ENCODE measurements at places on chromosomes 4 and X.

- DNase-seq: no peak
Measured at GRCh38 chr4:110250023-110250387, 51.6 kb upstream of the ELOVL6 start.

DNA sequence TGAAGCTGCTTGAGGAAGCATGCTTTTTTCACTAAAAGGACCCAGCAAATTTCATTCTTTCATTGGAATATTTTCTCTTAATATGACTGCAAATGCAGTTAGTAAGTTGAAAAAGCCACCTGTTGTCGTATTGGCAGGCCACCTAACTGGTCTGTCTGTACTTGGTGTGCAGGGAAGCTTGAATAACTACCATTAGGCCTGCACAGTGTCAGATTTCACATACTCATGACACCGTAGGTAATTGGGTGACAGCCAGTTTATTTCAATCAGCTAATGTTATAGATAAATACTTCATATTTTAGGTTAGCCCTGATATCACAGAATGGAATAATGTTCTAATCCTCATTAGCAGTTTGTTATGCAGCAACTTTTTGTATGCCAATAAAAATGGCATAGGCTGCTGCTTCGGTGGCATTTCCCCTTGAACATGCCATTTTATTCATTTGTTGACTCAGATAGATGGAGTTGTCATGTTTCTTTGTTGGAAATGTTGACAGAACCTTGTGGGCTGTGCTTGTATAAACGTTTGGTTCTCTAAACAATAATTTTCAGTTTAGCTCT lies 173.7 kb downstream of the RPA4 start:
- no peak for DNase-seq

DNA sequence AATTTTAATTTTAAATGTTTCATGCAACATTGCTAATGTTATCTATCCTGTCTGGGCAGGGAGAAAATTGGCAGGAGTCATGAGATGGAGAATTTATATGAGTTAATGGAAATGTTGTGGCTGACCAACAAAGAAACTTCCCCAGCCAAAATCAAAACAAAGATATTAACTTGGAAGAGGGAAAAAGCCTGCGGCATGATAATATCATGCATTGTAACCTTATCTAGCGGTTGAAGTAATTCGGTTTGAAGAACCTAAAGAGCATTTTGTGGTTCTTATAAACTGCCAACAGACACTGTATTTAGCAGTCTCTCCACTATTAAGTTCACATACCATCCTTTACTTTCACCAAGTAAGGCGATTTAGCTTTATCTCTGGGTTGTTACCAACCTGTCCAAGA lies 42.3 kb downstream of the DKK2 start:
- no peak for DNase-seq

DNA sequence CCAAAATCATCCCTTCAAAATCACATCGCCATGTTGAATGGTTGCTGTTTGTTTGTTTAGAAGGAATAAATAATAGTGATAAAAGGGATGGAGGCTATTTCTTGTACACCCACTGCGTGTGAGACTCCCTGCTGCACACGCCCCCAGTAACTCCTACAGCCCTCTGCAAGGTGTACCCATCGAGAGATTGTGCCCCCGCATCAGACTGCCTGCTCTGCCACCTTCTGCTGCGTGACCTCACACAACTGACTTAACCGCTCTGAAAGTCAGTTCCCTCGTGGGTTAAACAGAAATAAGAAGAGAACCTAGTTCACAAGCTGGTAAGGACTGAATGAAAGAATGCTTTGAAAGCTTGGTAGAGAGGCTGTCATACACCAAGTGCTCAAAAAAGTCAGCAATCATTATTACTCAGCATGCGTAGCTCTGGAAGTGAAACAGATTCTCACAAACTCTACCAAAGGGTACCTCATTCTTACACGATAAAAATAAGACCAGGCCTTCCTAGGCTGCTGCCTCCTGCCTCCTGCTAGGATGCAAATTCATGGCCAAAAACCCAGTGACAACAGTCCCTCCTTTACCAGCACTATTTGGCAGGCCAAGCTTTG lies 147.1 kb downstream of the CPEB2 start:
- DNase-seq: no peak

DNA sequence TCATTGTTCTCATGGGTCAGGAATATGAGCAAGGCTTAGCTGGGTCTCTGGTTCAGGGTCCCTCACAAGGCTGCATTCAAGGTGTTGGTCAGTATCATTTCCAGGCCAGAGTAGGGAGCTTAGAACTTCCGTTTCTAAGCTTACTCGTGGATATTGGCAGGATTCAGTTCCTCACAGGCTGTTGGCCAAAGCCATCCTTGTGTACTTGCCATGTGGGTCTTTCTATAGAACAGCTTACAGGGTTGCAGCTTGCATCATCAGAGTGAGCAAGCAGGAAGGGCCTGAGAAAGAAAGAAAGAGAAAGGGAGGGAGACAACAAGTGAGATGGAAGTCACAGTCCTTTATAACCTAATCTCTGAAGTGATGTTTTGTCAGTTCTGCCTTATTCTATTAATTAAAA lies 5.1 kb upstream of the LIMCH1 start:
- DNase-seq: no peak

DNA sequence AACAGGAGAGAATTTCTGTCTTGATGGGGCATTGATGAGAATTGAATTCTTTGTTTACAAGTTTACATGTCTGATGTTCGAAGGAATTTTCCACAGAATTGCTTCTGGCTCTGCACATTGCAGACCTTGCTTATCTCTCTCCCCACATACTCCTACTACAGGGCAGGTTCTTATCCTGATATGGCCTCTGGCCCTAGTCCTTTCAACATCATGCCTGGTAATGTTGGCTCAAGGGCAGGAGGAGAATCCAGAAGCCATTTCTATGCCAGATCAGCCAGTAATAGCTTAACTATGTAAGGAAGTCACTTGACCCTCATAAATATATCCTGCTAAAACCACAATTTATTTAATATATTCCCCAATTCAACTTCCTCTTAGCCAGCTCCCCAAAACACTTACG lies 24.3 kb upstream of the TSPAN5 start:
- DNase-seq: no peak

DNA sequence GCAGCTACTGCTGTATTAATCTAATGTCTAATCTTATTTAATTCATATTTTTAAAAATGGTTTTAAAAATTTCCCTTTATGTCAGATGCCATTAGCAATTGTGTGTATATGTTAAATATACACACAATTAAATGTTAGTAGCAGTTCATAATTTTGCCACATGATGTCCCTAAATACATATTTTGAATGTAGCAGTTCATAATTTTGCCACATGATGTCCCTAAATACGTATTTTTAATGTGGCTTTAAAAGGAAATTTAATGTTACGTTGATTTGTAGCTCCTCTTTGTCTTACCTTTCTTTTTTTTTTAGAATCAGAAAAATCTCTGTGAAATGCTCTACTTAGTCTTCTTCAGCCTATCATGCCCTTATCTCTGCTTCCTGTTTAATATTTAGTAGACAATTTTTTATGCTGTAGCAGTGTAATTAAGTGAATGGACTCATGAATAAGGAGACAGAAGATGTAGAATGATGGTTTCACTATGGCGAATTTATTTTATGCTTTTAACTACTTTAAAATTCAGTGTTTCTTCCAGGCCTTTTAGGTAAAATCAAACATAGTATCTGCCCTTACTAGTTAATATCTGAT lies 26.1 kb downstream of the RBM46 start:
- peak; percentile 16 for DNase-seq

- DNase-seq: no peak
Measured at GRCh38 chrX:133482056-133482952, 67.0 kb upstream of the GPC4 start.

DNA sequence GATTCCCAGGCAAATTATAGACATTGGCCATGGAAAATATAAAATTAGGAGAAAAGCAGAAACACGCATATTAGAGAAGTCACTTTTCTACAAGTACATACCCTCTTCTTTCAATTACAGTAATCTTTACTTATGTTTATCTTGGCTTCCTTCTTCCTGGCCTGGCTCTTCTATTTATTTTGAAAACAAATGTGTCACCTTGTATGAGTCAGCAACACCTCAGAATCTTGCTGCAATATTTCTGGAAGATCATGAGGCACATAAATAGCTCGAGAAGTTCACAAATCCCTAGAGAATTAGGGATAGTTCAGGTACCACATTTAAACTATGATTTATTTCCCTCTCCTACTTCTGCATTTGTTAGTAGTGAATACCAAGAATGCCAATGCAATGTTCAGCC lies 124.6 kb downstream of the ANOS1 start:
- peak; percentile 13 for DNase-seq

DNA sequence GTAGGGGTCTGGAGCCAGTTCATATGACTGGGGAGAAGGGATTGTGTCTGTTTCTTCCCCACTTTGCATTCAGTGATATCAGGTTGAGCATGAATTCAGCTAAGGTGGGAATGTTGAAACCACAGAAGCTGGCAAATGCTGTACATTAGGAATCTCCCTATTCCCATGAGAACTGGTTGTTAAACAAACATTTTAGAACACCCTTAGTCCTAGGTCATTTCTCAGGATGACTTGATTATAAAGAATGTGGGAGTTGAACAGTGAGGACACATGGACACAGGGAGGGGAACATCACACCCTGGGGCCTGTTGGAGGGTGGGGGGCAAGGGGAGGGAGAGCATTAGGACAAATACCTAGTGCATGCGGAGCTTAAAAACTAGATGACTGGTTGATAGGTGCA lies 62.6 kb upstream of the LIMCH1 start:
- DNase-seq: peak; percentile 60

GRCh38 chrX:135596495-135596894 lies 76.0 kb downstream of the INTS6L start:
- DNase-seq: peak; percentile 0

GRCh38 chr4:130077275-130077674 lies 981.3 kb downstream of the C4orf33 start:
- DNase-seq: peak; percentile 29

- DNase-seq: no peak
Measured at GRCh38 chrX:93322110-93322509, 351.3 kb downstream of the NAP1L3 start.

- DNase-seq: no peak
Measured at GRCh38 chr4:90240333-90240732, 113.1 kb downstream of the CCSER1 start.

DNA sequence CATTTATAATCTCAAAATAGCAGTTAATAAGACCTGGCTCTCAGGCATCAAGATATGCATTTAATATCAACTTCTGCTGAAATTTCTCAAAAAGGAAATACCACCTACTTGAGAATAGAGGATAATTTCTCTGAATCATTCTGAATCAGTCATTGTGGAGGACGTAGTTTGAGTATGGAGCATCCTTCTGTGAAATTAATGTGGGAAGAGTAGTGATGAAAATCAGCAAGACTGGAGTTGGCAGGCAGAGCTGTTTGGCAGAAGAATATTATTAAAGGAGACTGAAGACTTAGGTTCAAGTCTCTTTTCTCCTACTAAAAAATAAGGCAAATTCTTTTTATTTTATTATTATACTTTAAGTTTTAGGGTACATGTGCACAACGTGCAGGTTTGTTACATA lies 325.6 kb upstream of the ATOH1 start:
- DNase-seq: no peak

DNA sequence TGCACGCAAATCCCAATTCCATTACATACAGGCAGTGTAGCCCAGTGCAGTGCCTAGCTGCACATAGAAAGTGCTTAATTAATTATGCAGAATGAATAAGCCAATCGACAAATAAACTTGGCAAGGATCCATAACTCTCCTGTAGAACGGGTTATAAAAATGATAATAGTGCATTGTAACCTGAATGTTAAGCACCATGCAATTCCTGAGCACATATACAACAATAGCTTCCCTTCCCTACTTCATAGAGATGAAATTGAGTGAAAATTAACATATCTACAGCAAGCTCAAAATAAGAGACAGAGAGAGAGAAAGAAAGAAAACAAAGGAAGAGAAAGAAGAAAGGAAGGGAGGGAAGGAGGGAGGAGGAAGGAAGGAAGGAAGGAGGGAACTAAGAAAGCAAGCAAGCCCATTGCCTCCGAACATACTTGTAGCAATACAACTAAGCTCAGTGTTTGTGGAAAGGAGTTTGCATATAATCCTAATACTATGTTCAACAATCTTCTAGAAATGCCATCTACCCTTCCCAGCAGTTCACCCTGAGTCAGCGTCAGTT lies 1074.0 kb upstream of the LCORL start:
- DNase-seq: no peak

- no peak for DNase-seq
Measured at GRCh38 chr4:793941-794621, 31.8 kb downstream of the CPLX1 start.

DNA sequence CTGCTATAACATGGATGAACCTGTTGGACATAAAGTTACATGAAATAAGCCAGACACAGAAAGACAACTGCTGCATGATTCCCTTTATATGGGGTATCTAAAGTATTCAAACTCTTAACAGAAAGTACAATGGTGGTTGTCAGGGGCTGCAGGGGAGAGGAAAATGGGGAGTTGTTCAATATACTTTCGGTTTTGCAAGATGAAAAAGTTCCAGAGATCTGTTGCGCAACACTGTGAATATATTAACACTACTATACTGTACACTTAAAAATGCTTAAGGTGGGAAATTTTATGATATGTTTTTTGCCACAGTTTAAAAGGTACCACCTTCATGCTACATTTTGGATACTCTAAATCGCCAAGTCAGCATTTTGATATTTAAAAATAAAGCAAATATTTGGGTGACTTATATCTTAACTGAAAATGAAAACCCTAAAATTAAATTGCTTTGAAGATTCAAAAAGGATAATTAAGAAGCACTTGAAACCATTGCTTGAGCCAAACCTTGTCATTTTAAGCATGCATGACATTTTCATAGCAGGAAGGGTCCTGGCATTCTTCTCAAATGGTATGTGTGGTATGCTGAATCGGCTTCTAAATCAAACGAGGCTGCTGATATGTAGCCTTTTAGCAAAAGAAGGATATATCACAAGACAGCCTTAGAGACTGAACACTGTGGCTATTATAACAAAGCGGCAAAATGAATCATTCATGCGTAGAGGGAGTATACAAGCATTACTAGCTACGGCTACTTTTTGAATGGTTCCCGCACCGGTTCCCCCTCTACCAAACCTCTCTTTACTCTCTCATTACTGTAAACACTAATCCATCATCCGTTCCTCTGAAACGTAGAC lies 607.1 kb upstream of the DIPK2B start:
- DNase-seq: no peak

DNA sequence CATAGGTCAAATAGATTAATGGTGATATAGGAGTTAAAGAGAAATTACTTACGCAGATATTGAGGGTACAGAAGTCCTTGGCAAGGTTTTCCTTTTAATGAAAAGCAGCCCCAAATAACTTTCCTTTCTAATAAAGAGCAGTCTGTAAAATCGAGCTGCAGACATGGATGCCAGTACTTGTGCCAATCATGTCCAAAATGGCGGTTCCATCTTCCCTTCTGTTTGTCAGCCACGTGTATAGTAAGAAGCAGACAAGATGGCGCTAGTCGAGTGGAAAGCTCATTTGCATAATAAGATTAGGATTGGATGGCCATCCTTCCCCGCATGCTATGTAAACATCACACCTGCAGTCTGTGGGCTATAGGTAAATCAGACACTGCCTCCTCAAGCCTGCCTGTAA lies 68.5 kb downstream of the FGFBP1 start:
- no peak for DNase-seq

Data from RWPE1 (cell line).